ENCODE measurements at places on chromosomes 2 and 18.

DNA sequence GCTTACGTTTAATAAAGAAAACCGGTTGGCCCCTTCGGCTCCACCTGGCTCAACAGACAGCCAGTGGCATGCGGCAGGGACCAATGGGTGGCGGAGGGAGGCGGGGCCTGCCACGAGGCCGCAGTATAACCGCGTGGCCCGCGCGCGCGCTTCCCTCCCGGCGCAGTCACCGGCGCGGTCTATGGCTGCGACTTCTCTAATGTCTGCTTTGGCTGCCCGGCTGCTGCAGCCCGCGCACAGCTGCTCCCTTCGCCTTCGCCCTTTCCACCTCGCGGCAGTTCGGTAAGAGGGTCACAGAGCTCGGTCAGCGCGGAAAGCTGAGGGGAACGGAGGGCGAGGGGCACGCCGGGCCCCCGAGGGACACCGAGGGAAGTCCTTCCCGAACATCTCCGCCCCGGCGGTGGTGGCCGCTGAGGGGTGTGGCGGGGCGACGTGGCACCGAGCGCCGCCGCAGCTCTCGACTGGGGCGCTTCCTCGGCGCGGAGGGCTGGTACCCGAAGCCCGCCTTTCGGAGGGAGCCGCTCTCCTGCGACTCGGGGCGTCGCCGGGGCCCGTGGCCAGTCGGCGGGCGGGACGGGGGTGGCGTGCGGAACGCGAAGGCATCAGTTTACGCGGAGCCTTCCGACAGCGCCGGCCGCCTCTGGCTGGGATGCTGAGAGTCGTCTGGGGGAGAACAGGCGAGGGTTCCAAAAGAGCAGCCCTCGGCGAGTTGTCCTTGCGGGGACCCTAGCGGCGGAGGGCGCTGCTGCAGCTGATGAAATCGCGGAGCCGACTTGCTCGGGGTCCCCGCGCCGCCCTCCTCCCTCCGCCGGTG, at the start of gene MTHFD2:
MTHFD2 (plus strand) TSS at position 155 of the 814 bp plus-strand sequence; CDS start at position 182, 27 bp downstream.
- no peak for DNase-seq

- no peak for DNase-seq
These were observed 905 bp upstream of the NUP35 start for GRCh38 chr2:183123117-183123958.

- DNase-seq, result no peak
These were observed 2.2 kb downstream of the LRATD1 start for GRCh38 chr2:14634489-14635390.

DNA sequence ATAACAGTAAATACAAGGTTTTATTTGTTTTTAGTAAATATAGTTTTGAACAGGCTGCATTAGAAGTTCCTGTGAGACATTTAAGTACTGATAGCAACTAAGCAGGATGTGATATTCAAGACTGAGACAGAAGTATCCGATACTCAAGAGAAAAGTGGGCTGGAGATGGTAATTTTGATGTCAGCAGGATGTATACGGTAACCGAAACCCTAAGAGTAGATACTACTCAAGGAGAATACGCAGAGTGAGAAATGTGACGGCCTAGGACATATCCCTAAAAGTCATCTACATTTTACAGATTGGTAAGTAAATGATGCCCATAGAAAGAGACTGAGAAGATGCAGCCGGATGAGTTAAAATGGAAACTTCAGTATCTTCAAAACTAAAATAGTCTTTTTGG, 115.4 kb downstream of the GORASP2 start:
- no peak for DNase-seq

GRCh38 chr2:128301501-128301966, 17.1 kb downstream of the HS6ST1 start:
- DNase-seq, result no peak

- no peak for DNase-seq
These were observed 82.5 kb upstream of the LHCGR start for GRCh38 chr2:48838029-48838428.

DNA sequence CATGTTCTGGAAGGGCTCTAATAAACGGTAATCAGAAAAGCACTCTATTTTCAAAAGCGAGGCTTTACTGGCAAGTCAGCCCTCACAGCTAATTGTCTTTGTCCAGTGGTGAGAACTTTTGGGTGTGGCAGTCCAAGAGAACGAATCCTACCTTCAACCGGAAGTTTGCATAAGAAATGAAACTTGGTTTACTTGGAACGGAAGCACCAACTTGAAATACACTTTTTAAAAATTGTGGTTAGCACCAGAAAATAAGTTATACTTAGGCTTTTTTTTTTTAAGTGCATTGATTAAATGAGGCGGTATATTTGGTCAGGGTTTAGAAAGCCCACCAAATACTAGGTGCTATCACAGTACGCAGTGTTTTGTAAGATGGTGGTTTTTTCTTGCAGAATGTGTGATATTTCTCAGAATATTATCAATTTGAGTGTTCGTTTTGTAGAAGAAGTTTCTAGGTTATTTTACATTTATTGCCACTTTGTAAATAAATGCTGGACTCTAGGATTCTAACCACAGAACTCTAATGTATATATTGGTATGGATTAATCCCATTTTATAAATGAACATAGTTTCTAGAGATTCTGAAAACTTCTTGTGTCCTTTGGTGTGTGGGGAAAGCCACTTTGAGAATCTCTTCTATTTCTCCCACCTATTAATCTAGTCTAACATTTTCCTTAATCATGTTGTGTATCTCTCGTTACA, 1.2 kb downstream of the MYL12A start:
- DNase-seq, result no peak

- no peak for DNase-seq
These were observed 132.7 kb downstream of the SCG2 start for GRCh38 chr2:223469270-223470046.

DNA sequence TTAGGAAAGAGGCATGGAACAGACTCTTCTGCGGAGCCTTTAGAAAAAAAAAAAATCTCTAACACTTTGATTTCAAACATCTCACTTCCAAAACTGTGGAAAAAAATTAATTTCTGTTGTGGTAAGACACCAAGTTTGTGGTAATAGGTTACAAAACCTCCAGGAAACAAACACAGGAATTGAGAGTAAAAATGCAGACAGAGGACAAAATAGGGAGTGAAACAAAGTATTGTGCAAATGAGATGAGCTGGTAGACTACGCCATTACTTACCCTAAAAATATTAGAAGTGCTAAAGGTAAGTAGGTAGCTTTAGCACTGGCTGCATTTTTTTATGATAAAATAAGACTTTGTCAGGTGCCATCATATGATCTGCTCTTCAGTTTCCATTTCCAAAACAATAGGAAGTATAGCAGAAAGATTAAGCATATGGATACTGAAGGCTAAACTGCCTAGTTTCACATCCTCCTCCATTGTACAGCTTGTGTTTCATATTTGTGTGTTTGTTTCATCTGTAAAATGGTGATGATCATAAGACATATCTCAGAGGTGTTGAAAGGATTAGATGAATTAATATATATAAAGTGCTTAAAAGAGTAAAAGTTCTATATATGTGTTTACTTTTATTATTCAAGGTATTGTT, 309.2 kb downstream of the NR4A2 start:
- DNase-seq, result no peak

DNA sequence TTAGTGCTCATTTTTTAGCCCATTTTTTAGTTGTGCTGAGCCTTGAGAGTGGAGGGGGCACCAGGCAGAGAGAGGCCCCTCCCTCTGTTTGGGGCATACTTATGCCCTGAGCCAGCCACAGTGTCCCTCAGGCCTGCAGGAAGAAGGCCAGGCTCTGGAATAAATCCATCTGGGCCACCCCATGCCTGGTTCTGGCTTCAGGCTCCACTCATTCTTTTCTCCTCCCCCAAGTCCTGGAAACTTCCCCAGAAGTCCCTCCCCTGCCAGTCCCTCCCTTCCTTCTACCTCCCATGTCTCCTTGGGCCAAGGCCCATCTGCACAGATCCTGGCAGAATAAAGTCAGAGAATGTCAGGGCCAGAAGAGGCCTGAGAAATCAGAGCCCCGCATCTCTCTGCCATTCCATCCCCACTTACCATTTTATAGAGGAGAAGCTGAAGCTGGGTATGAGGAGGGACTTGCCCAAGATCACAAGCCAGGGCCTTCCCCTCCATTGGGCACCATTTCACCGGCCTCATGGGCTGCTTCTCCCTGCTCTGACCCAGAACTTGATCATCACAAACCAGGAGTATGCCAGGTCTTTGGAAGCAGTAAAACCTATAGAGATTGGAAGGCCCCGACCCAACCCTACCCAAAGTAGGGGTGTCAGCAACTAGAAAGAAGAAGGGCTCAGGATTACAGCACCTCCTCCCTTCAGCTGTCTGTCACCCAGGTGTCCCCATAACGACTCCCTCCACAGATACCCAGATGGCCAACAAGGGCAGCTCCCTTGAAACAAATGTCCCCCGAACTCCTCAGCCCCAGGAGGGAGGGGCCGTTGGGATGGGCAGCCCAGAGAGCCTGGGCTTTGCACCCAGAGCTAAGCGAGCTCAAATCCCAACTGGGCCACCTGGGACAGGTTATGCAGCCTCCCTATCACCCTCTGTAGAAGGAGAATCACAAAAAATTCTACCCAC, 108.4 kb downstream of the POLR1A start:
- DNase-seq, result peak; percentile 65

GRCh38 chr2:130878316-130878715, 41.6 kb downstream of the ARHGEF4 start:
- DNase-seq, result no peak

GRCh38 chr2:172214252-172214651, 111.6 kb upstream of the DLX2 start:
- DNase-seq, result no peak

GRCh38 chr2:135256531-135257260, 204.6 kb downstream of the RAB3GAP1 start:
- DNase-seq, result no peak

GRCh38 chr2:115739574-115739973, 1297.1 kb downstream of the DPP10 start:
- no peak for DNase-seq

DNA sequence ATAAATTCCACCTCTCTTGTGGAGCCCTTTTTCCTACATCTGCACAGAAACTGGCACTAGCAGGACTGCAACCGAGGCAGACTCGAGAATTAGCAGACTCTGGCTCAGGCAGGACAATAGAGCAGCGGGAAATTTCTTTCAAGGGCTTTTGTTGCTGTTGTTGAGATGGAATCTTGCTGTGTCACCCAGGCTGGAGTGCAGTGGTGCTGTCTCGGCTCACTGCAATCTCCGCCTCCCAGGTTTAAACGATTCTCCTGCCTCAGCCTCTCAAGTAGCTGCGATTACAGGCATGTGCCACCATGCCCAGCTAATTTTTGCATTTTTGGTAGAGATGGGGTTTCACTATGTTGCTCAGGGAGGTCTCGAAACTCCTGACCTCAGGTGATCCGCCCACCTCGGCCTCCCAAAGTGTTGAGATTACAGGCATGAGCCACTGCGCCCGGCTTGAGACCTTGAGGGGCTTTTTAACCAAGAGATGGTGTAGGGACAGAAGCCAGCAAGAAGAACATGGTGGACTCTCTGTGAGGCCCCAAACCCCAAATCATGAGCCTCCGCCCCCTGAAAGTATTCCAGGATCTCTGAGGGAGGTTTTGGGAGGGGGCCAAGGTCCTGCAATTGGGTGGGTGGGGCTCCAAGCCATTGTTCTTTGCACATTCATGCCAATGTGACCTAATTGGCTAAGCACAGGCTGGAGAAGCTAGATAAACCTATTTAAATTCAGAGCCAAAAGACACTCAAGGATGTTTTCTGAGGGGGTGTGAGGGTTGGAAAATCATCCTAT, 68.4 kb upstream of the MSH2 start:
- DNase-seq, result no peak

DNA sequence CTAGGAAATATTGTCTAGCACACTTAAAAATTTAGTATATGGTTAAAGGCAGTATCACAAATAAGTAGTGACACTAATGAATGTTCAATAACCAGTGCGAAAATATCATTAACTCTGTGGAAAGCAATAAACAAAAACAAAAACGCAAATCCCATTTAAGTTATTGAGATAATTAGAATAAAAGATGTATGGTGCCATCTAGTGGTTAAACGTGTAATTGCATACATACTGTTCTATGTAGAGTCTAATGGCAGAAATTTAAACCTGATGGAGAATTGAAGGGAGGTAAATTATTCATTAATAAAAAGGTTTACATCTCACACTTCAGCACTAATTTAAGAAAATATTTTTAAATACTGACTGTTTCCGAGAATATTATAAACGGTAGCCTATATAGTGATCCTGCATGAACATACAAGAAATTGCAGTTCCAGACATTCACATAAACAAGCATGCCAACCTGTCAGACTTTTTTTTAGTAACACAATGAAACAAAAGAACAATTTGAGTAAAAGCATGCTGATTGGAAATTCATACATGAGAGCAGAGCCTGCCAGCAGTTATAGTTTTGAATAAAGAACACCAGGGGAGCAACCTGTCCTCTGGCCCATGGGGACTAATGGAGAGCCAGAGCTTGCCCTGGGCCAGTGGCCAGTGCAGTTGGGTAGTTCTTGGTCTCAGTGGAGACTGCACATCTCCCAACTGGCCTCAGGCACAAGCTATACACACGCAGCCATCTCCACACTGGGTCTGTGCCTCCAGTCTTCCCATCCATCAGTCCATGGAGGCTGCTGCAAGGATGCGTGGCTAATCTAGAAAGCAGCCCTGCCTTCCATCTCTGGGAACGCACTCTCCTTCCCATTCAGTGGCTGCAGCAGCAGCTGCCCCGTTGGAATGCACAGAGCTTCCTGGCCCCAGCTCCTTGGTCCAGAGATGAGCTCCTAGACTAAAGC, 28.0 kb downstream of the GCG start:
- DNase-seq, result peak; percentile 4

DNA sequence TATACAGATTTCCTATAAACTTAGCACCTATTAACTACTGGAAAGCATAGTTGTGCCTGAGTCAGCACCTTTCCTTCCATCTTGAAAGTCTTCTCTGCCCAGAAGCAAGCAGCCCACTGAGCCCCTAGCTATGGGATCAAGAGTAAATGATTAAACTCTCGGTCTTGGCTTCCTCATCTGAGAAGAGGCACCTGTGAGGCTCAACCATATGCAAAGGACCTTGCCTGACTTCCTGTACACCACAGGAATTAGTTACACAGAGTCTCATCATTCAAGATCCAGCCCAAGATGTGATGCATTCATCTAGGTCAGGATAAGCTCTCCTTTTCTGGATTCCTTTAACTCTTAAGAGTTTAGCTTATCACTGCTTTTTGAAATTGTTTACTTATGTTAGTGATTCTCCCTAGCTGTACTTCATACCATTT, 96.0 kb downstream of the CDH2 start:
- DNase-seq, result no peak

DNA sequence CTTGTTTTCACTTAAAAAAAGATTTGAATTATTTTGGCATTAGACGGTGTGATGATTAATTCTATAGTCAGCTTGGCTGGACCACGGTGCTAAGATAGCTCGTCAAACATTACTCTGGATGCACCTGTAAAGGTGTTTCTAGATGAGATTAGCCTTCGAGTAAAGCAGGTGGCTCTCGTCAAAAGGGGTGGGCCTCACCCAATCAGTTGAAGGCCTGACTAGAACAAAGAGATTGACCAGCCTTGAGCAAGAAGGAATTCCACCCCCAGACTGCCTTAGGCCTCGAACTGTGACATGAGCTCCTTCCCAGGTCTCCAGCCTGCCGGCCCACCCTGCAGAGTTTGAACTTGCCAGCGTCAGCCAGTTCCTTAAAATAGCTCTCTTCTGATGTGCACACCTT, 73.4 kb downstream of the TWIST2 start:
- DNase-seq, result no peak

All from cerebellar nuclear complex (tissue), 1 donor.